Naive B cell (primary cell): ENCODE measurements at places on chromosomes 1 and 21. TPM values are rescaled to one million over a fixed set of nuclear protein-coding genes. Genes with fewer than 3 reads are reported as not detected.
A peak's percentile ranks its signal among the peaks of the same experiment; 100 is the strongest.

RAP1GAP gene
- polyA plus RNA-seq, result not detected

WNT3A gene
- not detected for polyA plus RNA-seq

TAS1R1 gene
- polyA plus RNA-seq, result not detected

PGLYRP3 gene
- not detected for polyA plus RNA-seq

ZNF593OS gene
- polyA plus RNA-seq, result 1.1 TPM

TAL1 gene
- 0.08 TPM for polyA plus RNA-seq

TRABD2B gene
- not detected for polyA plus RNA-seq

PTCH2 gene
- polyA plus RNA-seq, result 0.27 TPM

DNA sequence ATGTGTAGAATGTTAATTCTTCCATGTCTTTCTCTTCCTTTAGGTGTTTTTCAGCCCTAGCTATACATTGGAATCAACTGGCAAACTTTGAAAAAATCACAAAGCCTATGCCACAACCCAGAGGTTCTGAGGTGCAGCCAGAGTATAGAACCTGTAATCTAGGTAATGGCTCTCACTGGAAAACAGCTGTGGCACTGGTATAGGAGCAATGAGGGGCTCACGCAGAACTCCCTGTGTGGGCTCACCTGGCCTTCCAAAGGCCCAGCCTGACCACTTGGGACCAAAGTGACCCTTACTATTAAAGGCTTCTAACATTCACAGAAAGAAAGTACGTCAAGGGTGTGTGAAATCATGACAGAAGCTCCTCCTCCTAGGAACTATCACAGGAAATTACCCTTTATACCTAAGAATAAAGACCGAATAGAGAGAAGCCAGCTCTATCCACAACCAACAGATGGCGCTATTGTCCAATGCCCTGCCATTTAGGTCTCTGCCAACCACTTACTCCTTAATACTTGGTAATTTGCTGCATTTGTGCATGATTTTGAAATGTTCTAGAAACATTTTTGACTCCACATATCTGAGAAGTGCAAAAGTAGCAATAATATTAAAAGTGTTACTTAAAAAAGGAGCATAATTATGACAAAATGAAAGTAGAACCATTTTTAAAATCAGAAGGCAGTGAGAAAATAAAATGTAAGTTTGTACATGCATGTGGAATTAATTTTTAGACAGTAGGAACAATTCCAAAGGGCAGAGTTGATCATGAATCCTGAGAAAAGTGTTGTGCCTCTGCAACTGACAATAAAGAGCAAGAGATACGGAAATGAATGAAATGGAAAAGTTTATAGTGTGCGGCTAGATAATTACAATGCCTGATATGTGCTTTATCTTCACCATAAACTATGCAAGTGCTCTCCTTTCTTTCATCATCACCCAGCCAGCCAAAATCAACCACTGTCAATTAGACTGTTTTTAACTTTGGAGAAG, 93.1 kb upstream of the HAO2 start:
- peaks cover 15% of the 10 kb centered on the region for H3K27me3 ChIP-seq
- H3K4me3 ChIP-seq, result no peak overlapping the region
- H3K4me1 ChIP-seq, result no peaks in the 10 kb centered on the region

GRCh38 chr1:193905288-193906085, 719.1 kb upstream of the B3GALT2 start:
- no peaks in the 10 kb centered on the region for H3K4me1 ChIP-seq
- no peaks in the 10 kb centered on the region for H3K36me3 ChIP-seq
- no peak overlapping the region for H3K27ac ChIP-seq
- no peak overlapping the region for H3K4me3 ChIP-seq
- DNase-seq, result no peak

- H3K27ac ChIP-seq, result no peak overlapping the region
- DNase-seq, result no peak
- peaks cover 5% of the 10 kb centered on the region for H3K27me3 ChIP-seq
- H3K4me3 ChIP-seq, result no peak overlapping the region
- no peaks in the 10 kb centered on the region for H3K4me1 ChIP-seq
- peaks cover 15% of the 10 kb centered on the region for H3K36me3 ChIP-seq
Measured at GRCh38 chr1:94614996-94615395, 73.4 kb upstream of the F3 start.

- no peak overlapping the region for H3K4me3 ChIP-seq
- H3K27me3 ChIP-seq, result peaks cover 10% of the 10 kb centered on the region
- H3K4me1 ChIP-seq, result no peaks in the 10 kb centered on the region
Measured at GRCh38 chr1:38334930-38335592, 288.5 kb upstream of the POU3F1 start.

DNA sequence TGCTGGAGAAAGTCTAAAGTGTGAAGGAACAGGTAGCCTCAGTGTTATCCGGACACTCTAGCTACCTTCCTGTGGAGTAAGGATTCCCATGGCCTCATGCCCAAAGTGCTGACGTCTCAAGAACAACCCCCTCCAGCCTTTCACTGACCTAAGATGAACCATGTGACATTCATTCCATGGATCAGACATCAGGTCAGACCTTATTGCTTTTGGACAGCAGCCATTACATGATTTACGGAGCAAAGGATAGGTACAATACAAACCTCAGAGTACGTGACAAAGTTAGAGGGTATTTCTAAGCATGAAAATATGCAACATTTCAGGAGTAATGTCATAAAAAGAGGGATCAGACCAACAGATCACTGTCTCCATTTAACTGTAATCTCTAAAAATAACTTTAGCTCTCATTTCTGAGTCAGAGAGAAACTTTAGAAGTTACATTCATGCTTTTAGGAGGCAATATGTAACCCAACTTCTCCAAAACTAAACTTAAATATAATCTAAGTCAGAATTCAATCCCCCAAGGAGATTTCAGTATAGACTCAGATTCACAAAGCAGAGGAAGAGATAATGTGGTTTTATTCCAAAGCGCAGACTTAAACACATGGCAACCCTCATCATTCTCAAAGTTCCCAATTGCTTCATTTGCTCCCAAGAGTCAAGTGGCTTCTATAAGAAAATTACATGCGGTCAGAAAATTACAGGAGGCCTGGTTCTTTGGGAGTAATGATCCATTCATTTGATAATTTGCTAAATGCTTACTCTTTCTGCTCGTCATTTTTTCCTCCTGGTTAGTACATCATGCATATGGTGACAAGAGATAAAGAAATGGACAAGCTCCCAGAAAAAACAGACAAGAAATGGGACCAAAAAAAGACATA, 280.4 kb downstream of the SETD4 start:
- DNase-seq, result no peak
- H3K27ac ChIP-seq, result no peak overlapping the region
- H3K4me3 ChIP-seq, result no peak overlapping the region

GRCh38 chr1:205260948-205261732, 33.4 kb downstream of the TMCC2 start:
- H3K27me3 ChIP-seq, result peaks cover 8% of the 10 kb centered on the region
- H3K4me3 ChIP-seq, result no peak overlapping the region
- no peaks in the 10 kb centered on the region for H3K36me3 ChIP-seq

GRCh38 chr1:155072531-155073289, 5.9 kb upstream of the EFNA3 start:
- DNase-seq, result no peak
- H3K27ac ChIP-seq, result no peak overlapping the region
- no peaks in the 10 kb centered on the region for H3K36me3 ChIP-seq
- no peak overlapping the region for H3K4me3 ChIP-seq

DNA sequence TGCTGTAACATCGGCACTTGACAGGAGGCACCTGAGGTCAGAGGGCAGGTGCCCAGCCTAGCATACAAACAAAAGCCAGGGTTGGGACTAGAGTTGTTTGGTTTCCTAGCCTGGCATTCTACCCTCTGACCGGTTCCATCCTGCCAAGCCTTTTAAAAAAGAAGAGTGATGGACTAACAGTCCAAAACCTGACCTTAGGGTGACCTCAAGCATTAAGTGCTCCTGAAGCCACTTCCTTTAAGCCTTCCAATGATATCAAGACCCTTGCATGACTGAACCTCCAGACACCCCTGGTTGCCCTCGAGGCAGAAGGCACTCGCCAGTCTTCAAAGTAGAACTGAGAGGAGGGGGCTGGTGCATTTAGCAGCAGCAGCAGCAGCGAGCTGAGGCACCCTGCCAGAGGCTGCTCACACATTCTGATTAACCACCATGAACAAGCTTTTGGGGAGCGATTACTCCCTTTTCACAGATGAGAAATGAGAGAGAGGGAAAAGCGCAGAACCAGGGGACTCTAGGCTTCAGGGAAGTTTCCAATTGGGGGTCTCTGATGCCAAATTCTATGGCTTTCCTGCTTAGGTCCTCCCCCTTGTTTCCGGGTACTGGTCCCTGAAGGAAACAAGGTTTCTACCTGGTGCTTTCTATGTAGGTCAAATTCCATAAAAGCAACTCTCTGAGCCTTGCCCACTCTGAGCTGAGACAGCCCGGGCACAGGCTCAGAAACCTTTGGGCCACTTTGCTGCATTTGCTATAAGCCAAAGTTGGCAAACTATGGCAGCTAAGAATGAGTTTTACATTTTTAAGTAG, 9.2 kb downstream of the SLC2A1 start:
- H3K4me3 ChIP-seq, result peak overlapping the region; percentile 95
- no peak for DNase-seq
- H3K36me3 ChIP-seq, result peaks cover 16% of the 10 kb centered on the region
- peak overlapping the region; percentile 90 for H3K27ac ChIP-seq
- H3K27me3 ChIP-seq, result no peaks in the 10 kb centered on the region

DNA sequence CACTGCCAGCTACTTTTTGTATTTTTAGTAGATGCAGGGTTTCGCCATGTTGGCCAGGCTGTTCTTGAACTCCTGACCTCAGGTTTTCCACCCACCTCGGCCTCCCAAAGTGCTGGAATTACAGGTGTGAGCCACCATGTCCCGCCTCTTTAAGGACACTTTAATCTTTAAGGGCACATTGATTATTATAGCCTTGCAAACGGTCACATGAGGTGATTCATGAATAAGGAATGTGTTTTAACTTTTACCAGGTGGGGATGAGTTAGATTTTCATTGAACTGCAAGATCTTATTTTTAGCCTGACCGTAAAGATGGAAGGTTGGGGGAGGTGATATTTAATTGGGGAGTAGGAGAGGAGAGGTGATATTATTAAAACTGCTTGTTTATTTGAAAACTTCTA, 61.9 kb downstream of the TBCE start:
- H3K27ac ChIP-seq, result no peak overlapping the region
- H3K36me3 ChIP-seq, result no peaks in the 10 kb centered on the region
- no peak overlapping the region for H3K4me3 ChIP-seq

GRCh38 chr1:203219934-203220333, 9.5 kb downstream of the CHIT1 start:
- H3K36me3 ChIP-seq, result no peaks in the 10 kb centered on the region
- no peak for DNase-seq
- no peak overlapping the region for H3K4me3 ChIP-seq
- no peak overlapping the region for H3K27ac ChIP-seq
- peaks cover 26% of the 10 kb centered on the region for H3K27me3 ChIP-seq

- no peak overlapping the region for H3K4me3 ChIP-seq
- H3K4me1 ChIP-seq, result no peaks in the 10 kb centered on the region
- DNase-seq, result no peak
- H3K27me3 ChIP-seq, result peaks cover 34% of the 10 kb centered on the region
- H3K27ac ChIP-seq, result no peak overlapping the region
Measured at GRCh38 chr1:110485725-110486124, 33.2 kb downstream of the KCNA10 start.

- peaks cover 13% of the 10 kb centered on the region for H3K4me1 ChIP-seq
- H3K36me3 ChIP-seq, result no peaks in the 10 kb centered on the region
- DNase-seq, result no peak
Measured at GRCh38 chr1:229091721-229092136, 179.2 kb upstream of the RAB4A start.

- no peak for DNase-seq
- no peaks in the 10 kb centered on the region for H3K36me3 ChIP-seq
- no peak overlapping the region for H3K27ac ChIP-seq
- peaks cover 8% of the 10 kb centered on the region for H3K4me1 ChIP-seq
Measured at GRCh38 chr1:215079456-215079855, 3.1 kb upstream of the KCNK2 start.

DNA sequence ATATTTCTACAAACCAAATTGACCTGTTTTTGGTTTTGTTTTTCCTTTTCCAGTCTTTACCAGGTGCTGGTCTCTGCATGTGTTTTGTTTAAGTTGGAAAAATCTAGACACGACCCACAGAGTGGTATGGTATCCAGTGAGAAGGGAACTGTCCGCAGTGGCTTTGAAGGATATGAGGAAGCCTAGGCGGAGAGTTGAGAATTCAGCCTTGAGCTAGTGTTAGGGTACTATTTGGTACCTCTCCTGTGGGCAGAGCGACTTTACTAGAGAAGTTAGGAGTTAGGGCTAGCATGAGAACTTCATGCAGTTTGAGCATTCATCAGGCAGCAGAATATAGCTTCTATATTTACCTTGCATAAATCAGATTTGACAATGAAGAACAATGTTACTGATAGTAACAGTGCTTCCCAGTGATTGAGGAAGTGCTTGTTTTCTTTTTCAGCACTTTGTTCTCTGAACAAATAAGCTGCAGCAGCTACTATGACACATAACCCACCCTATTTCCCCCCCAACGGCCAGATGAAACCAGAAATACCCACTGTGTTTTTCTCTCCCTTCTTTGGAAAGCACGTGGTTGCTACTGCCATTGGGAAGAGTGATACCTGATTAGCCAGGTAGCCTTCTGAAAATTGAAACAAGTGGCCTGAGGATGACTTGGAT, 19.0 kb downstream of the MRPS6 start:
- H3K27ac ChIP-seq, result peak overlapping the region; percentile 26
- no peak overlapping the region for H3K4me3 ChIP-seq
- peaks cover 14% of the 10 kb centered on the region for H3K36me3 ChIP-seq
- DNase-seq, result peak; percentile 9
- H3K4me1 ChIP-seq, result peaks cover 21% of the 10 kb centered on the region

- peaks cover 34% of the 10 kb centered on the region for H3K27me3 ChIP-seq
- peak; percentile 12 for DNase-seq
- no peak overlapping the region for H3K4me3 ChIP-seq
Measured at GRCh38 chr1:242454262-242455051, 70.0 kb downstream of the PLD5 start.

- H3K4me1 ChIP-seq, result peaks cover 20% of the 10 kb centered on the region
- DNase-seq, result no peak
- no peak overlapping the region for H3K4me3 ChIP-seq
- H3K36me3 ChIP-seq, result no peaks in the 10 kb centered on the region
- no peak overlapping the region for H3K27ac ChIP-seq
- no peaks in the 10 kb centered on the region for H3K27me3 ChIP-seq
Measured at GRCh38 chr1:33132549-33132948, 49.3 kb downstream of the TRIM62 start.
